ENCODE measurements at places on chromosomes 13 and 19. TPM values are rescaled to one million over a fixed set of nuclear protein-coding genes. Genes with fewer than 3 reads are reported as not detected.

The DMWD gene
- 79.1 TPM for total RNA-seq

The ATP7B gene
- 7.1 TPM for total RNA-seq

The LAIR1 gene
- 64.7 TPM for total RNA-seq

The FFAR3 gene
- not detected for total RNA-seq

The REEP6 gene
- total RNA-seq, result 0.35 TPM

The TEX26 gene
- not detected for total RNA-seq

The SOX1 gene
- total RNA-seq, result not detected

The ARHGAP33 gene
- 15.4 TPM for total RNA-seq

The COL4A2 gene
- 999 TPM for total RNA-seq

The TM9SF2 gene
- 92.9 TPM for total RNA-seq

The TEX101 gene
- not detected for total RNA-seq

The NLRP4 gene
- not detected for total RNA-seq

The ZIM2 gene
- 1.4 TPM for total RNA-seq

The KLK14 gene
- total RNA-seq, result not detected

The NLRP11 gene
- total RNA-seq, result not detected

The FAAP24 gene
- total RNA-seq, result not detected

The RAB11B gene
- 69.3 TPM for total RNA-seq

The IGFL3 gene
- total RNA-seq, result not detected

The KIRREL2 gene
- total RNA-seq, result not detected

The DHRS12 gene
- 13.3 TPM for total RNA-seq

The PSG7 gene
- total RNA-seq, result not detected

The DENND1C gene
- 2.7 TPM for total RNA-seq

The ZNF835 gene
- total RNA-seq, result 14.5 TPM

The NCR1 gene
- total RNA-seq, result 2.2 TPM

The ZNF730 gene
- not detected for total RNA-seq

The TTYH1 gene
- not detected for total RNA-seq

The KLK15 gene
- not detected for total RNA-seq

The TMEM255B gene
- total RNA-seq, result 14.9 TPM

The SIGLECL1 gene
- total RNA-seq, result not detected

The U2AF2 gene
- total RNA-seq, result 106 TPM

The GNA15 gene
- 14.0 TPM for total RNA-seq

The KL gene
- 1.1 TPM for total RNA-seq

The LPAR6 gene
- total RNA-seq, result 24.8 TPM

The NLRP9 gene
- total RNA-seq, result not detected

The ONECUT3 gene
- total RNA-seq, result not detected

The GPATCH1 gene
- 6.6 TPM for total RNA-seq

The ZNF709 gene
- total RNA-seq, result 3.5 TPM

The C13orf42 gene
- not detected for total RNA-seq

The CXCL17 gene
- 1.6 TPM for total RNA-seq

The IGFL2 gene
- total RNA-seq, result 0.54 TPM

The PPP1R13L gene
- total RNA-seq, result 112 TPM

The ERVK3-1 gene
- total RNA-seq, result 37.4 TPM

The ITGBL1 gene
- 179 TPM for total RNA-seq

The COX6B2 gene
- total RNA-seq, result not detected

The CEACAM18 gene
- not detected for total RNA-seq

All from thoracic aorta (tissue), 2 donors.